ENCODE measurements at places on chromosomes 5 and 9.

DNA sequence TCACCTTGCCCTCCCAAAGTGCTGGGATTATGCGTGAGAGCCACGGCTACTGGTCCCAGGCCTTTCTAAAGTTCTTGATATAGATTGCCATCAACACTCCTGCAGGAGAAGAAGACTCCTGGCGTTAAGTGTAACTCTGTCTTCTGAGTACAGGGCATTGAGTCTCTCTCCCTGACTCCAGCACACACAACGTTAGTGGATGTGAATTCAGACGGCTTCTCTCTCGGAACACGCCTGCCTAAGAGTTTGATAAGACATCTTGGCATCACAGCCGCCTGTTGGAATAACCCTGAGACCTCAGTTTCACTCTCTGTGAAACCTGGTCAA lies 27.5 kb upstream of the PPARGC1B start:
- DNase-seq = no peak

- DNase-seq = no peak
Observed at GRCh38 chr5:162990856-162991497, 446.4 kb upstream of the CCNG1 start.

DNA sequence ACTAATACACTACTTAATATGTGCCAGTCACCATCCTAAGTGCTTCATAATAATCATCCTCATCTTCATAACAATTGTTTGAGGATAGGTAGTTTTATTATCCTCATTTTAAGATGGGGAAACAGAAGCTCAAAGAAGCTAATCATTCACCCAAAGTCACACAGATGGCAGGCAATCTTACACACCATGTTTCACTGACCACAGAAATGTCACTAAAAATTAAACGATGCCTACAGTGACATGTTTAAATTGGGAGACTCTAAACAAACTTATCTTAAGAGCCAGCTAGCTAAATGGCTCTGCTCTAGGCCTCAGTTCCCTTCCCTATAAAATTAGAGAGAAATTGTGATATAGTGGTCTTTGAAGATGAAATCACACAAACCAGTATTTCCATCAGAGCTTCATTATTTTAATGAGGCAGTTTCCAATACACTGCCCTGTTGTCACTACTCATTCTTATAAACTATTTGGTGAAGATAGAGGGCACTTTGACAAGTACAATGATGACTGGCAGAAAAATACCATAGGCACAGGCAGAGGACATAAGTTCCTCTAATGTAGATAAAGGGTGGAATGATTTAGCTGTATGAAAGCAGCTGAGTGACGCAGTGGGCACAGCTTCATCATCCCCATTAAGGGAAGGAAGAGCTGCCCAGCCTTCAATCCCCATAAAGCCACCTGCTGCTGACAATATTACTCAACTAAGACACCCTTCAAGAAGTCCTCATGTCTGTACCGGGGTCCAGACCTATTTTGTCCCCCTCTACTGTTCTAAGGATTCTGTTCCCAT lies 224.1 kb downstream of the ACTL7B start:
- no peak for DNase-seq

- no peak for DNase-seq
Observed at GRCh38 chr5:168786147-168786546, 207.0 kb upstream of the PANK3 start.

GRCh38 chr5:143932584-143932983 lies 120.6 kb downstream of the HMHB1 start:
- DNase-seq = no peak

DNA sequence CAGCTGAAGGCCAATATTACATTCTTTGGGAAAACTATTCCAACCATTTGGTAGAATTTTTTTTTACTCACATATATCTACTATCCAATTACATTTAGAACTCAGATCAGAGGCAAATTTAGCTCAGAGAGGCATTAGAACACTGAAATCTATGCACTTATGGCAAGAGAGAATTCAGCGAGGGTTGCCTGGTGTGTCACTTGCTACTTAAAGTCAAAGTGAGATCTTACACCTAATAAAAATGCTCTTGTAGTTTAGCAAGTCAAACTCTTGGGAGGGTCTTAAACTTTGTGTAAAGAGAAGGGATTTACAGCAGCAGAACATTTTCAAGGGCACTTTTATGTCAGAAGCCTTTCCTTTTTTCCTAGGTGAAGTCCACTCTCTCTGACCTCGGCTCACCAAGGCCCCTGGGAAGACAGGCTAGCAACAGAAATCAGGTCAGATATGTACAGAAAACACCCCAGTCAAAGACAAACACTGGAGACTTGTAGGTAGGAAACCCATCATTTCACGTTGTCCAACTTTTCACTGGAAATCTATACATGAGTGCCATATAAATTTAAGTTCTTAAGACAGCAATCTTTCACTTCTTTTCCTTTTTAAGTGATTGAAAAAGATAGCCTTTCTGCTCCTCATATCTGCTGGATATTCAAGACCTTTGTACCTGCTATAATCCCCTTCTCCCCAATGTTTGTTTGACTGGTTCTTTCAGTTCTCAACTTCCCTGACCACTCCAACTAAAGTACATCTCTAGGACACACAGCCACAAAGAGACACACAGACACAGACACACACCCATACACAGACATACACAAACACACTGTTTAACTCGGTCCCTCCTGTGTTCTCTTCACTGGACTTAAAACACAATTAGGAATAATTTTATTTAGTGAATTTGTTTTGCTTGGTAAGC lies 635.8 kb downstream of the PDE4D start:
- no peak for DNase-seq

- DNase-seq = no peak
Observed at GRCh38 chr9:92686954-92687353, 17.0 kb upstream of the IPPK start.

GRCh38 chr9:20353524-20353923 lies 268.8 kb downstream of the MLLT3 start:
- DNase-seq = no peak

GRCh38 chr5:174692381-174692780 lies 32.0 kb upstream of the MSX2 start:
- no peak for DNase-seq

- DNase-seq = no peak
Observed at GRCh38 chr5:9439531-9440292, 106.2 kb downstream of the SEMA5A start.

DNA sequence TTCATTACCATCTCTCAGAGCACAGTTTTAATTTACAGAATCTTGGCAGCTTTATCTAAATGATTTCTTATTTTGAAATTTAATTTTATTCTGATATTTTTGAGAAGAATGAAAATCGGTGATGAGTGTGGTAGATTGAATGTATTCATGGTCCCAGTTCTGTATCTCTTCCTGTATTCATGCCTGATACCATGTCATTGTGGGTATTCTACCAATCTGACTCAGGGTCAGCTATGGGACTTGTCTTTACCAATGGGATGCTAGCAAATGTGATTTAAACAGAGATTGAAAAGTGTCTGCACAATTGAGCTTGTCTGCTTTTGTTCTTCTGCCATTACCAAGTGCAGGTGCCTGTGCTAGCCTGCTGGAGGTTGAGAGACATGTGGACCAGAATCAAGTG lies 17.8 kb upstream of the ZNF618 start:
- DNase-seq = no peak

DNA sequence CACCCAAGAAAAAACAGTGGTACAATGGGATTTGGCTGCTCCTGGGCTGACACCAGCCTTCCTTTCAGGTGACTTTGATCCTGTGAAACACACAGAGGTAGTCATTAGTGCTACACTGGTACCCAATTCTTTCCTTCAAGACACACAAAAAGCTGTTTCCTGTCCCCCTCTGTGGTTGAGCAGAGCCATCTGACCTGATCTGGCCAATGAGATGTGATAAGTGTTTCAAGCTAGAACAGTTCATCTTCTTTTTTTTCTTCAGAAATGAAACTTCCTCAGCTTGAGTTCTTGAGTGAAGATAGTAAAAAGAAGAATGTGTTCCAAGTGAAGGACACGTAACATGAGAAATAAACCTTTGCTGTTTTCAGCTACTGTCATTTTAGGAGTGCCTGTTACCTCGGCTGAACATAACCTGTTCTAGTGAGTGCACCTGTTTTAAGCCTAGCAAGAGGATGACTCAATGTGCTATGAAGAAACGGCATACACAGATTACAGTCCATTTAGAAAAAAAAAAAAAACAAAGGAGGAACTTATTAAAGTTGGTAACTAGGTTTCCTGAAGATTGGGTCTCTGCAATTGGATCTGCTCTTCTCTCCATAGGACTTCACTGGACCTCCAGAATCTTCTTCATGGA lies 287.8 kb downstream of the GAS1 start:
- DNase-seq = no peak

DNA sequence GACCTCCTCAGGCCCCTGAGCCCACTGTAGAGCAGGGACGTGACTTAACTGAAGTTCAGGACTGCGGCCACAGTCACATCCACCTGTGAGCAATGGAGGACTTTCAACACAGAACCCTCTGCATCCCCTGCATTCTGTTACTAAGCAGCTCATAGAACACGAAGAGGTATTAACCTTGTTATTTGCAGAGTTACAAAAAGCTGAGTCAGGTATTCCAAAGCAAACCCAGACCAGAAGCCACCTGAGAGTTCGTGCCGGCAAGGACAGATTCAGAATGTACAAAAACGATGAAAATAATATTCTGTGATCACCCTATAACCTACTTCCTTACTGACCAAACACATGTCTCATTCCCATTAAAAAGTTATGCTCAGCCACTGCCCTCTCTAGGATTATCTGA lies 33.0 kb upstream of the PRSS3 start:
- DNase-seq = no peak

DNA sequence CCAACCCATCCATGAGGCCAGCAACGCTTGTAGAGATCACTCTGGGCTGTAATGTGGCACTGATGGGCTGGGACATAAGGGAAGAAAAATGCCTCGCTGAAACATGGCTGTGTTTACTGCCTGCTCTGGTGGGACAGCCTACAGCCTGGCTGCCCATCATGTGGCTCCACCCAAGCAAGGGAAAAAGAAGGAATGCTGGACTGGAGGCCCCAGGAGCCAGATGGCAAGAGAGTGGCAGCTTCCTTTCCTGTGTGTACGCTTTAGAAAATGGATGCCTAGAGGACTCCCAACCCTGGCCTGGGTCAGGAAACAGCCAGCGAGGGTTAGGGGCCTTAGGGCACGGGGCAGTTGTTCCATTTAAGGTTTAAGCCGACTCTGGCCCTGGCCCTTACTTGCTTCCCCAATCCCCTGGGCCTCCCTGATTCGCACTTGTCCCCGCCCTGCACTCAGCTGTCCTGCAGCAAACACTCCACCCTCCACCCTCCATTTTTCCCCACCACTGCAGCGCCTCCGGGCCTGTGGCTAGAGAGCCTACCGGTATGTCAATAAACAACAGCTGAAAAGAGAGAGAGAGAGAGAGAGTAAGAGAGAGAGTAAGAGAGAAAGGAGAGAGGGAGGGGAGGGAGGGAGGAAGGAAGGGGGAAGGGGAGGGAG lies 819.4 kb downstream of the SEMA5A start:
- no peak for DNase-seq

- no peak for DNase-seq
Observed at GRCh38 chr5:17492770-17493169, 5.3 kb upstream of the TAF11L2 start.
